ENCODE measurements at places on chromosomes 11 and 22.
A peak's percentile ranks its signal among the peaks of the same experiment; 100 is the strongest.

DNA sequence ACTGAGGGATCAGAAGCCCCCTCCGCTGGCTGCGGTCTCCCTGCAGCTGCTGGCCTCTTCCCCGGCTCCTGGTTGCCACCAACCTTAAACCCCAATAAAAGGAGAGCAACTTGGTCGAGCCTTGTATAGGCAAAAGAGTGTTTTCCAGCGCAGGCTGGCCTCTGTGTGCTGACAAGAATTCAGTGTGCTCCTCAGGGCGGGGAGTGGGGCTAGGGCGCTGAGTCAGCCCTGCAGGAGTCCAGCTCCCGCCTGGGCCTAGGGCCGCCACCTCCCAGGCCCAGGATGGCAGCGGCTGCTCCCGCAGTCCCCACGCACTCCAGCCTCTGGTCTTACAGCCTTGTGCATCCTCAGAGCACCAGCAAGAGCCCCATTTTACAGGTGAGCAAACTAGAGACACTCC is at the start of gene SHISAL1:
SHISAL1 (minus strand) TSS at position 186 of the 400 bp plus-strand sequence. CDS start 12,006 bp downstream, outside the sequence.
- no peak for DNase-seq

GRCh38 chr11:112623057-112623456 is 338.2 kb upstream of the NCAM1 start:
- no peak for DNase-seq

GRCh38 chr11:130402570-130402969 is 25.8 kb downstream of the ADAMTS8 start:
- no peak for DNase-seq

DNA sequence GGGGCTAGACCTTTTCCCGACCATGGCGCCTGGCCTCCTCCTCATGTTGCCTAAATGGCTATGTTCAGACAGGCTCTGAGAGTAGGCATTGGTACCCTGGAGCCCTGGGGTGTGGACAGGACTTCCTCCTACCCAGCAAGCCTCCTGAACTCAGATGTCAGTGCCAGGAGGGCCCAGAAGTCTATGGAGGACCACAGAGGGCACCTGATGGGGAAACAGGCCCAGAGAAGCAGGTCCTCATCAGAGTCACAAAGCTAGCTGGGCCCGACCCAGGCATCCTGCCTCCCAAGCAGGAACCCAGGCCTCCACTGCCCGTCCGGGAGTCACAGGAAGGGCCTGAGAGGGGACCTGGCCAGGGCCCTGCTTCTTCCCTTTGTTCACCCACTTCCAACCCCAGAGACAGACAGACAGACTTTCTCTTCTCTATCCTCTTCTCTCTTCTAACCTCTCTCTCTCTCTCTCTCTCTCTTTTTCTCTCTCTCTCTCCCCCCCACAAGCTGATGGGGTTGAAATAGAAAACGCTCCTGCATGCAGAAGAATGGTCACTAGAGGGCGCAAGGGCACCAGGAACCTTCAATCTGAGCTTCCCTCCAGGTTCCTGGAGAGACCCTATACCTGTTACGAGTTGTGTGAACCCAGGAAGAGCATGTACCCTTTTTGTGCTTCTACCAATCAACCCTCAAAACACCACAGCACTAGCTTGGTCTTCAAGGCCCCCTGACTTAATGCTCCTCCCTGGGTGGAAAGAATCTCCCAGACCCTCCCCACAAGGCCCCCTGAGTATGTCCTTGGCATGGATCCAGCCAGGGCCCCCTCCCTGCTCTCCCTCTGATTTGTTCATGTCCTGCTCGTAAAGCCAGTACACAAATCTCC is 27.1 kb downstream of the ARAP1 start:
- peak; percentile 89 for DNase-seq

DNA sequence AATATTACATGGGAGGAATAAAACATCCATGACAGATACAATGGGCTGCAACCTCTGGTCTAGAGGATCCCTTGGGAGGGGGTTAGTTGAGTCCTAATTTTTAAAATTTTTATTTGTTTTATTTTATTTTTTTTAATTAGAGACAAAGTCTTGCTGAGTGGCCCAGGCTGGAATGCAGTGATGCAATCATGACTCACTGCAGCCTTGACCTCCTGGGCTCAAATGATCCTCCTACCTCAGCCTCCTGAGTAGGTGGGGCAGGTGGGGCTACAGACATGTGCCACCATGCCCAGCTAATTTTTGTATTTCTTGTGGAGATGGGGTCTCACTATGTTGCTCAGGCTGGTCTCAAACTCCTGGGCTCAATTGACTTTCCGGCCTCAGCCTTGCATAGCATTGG is 43.1 kb downstream of the FDX1 start:
- no peak for DNase-seq

GRCh38 chr11:19576903-19577302 is 135.7 kb upstream of the NAV2 start:
- no peak for DNase-seq

DNA sequence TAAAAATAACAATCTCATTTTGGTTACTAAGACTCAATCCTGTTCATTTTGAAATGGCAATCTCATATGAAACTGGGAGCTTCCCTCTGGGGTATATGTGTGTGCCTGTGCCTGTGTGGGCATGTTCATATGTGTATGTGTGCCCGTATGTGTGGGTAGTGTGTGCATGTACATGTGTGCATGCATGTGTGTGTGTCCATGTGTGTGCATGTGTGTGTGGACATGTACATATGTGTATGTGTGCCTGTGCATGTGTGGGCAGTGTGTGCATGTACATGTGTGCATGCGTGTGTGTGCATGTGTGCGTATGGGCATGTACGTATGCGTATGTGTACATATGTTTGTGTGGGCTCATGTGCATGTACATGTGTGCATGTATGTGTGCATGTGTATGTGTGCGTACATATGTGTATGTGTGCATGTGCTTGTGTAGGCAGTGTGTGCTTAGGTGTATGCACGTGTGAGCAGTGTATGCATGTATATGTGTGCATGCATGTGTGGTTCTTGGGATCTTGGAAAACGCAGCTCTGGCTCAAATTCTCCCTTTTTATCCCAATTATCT is 24.5 kb upstream of the CACNG2 start:
- DNase-seq: no peak

GRCh38 chr11:13216019-13216710 is 61.4 kb upstream of the BMAL1 start:
- DNase-seq: peak; percentile 10

- DNase-seq: no peak
These were observed 1.1 kb downstream of the CBX6 start for GRCh38 chr22:38870791-38871359.

All from CD4-positive, alpha-beta T cell treated with Interleukin-17A for 4 hours (primary cell).